ENCODE measurements at places on chromosomes 11 and 22.

- no peak for DNase-seq
These were observed 271.2 kb upstream of the SYN3 start for GRCh38 chr22:33329398-33329797.

GRCh38 chr22:26127126-26127525, 42.1 kb upstream of the SEZ6L start:
- no peak for DNase-seq

DNA sequence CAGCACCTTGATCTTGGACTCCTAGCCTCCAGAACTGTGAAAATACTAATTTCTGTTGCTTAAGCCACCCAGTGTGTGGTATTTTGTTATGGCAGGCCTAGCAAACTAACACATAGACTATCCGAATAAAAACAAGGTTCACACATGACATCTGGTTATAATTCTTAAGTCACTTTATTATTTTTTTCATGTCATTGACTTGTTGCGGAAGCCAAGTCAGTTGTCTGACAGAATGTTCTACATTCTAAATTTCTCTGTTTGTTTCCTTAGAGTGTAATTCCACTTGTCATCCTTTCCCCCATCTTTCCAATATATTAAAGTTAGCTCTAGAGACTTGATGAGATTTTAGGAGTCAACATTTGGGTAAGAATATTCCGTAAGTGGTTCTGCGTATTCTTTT, 40.6 kb downstream of the RAB30 start:
- DNase-seq: no peak

GRCh38 chr11:111466615-111467014, 45.6 kb downstream of the BTG4 start:
- no peak for DNase-seq

GRCh38 chr11:46200537-46201281, 76.8 kb upstream of the CREB3L1 start:
- DNase-seq: no peak

- DNase-seq: no peak
These were observed 19.9 kb upstream of the CTSC start for GRCh38 chr11:88357323-88358039.

DNA sequence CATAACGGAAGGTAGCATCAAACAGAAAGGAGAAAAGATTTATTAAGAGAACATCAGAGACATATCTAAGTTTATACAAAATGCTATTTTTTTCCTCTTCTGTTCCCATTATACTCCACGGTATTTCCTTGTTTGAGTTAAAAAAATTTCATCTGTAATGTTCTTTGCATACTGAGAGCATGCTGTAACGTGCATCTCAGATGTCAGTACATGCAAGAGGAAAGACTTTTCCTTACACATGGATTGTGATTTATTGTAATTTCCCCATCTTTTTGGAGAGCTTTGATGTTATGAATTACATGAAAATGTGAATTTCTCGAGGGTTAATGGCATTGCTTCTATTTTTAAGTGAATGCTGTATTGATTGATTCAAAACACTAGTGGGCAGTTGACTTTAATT, 1164.0 kb downstream of the LRRC4C start:
- no peak for DNase-seq

- DNase-seq: no peak
These were observed 77.9 kb downstream of the CWC15 start for GRCh38 chr11:94895451-94895850.

- DNase-seq: no peak
These were observed 11.1 kb downstream of the MS4A8 start for GRCh38 chr11:60710482-60710881.

DNA sequence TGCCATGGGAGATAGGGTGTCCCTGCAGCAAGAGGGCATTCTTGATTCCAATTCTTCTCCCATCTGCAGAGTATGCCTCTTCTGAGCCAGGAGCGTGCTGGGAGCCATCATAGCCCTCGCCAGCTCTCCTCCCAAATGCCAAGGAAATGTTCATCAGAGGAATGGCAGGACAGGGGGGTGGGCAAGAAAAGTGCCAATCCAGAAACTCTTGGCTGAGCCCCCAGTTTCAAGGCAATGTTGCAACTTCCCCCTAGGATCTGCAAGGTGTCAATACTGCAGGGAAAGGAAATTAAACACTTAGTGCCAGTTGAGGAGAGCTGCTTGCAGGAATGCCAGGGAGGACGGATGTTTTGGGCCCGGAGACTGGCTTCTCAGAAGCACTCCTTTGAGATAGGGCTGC, 94.8 kb upstream of the PRDM11 start:
- DNase-seq: no peak

DNA sequence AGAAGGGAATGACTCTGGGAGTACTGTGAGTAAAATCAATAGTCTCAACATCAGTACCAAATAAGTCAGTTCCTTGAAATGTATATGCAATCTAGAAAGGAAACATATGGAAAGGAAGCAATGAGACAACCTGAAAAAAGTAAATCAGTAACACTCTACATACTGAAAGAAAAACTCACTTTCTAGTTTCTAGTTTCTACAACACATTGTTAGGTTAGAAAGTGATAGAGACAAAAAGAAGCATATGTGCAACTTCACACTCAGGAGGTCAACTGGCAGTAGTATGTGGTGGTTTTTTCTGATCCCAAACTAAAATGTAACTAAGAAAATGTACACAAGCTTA, 156.5 kb upstream of the SOX6 start:
- no peak for DNase-seq

- no peak for DNase-seq
These were observed 115.8 kb upstream of the ASPHD2 start for GRCh38 chr22:26313291-26313690.

GRCh38 chr11:88171982-88172381, 3.3 kb downstream of the RAB38 start:
- DNase-seq: no peak

GRCh38 chr11:111206472-111206871, 39.1 kb upstream of the POU2AF2 start:
- no peak for DNase-seq

- no peak for DNase-seq
These were observed 44.6 kb upstream of the EP300 start for GRCh38 chr22:41047801-41048211.

All from activated CD4-positive, CD25-positive, alpha-beta regulatory T cell treated with anti-CD3 and anti-CD28 coated beads, Interleukin-2, amount 50 U/mL, for 72 hours (primary cell).